NCI-H1048 (cell line): ENCODE measurements at places on chromosomes 1 and 21.

DNA sequence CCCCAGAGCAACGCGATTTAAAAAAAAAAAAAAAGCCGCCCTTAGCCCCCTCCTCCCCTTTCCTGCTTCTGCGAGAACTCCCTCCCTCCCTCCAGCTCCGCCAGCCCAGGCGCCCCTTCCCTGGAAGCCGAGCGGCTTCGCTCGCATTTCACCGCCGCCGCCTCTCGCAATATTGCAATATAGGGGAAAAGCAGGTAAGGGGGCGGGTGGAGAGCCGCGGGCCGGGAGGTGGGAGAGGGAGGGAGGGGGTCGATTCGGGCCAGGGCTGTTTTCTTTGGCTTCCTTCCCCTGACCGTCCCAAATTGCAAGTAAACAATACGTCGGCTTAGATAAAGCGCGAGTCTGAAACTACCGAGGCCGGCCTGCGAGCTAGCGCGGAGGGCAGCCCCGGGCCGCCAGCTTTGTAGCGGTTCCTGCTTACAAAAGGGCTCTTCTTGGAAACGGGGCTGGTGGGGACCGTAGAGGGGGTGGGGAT, 408 bp downstream of the LMO4 start:
- DNase-seq: no peak

- DNase-seq: no peak
These were observed 1.3 kb downstream of the PLD5 start for GRCh38 chr1:242522996-242523718.

DNA sequence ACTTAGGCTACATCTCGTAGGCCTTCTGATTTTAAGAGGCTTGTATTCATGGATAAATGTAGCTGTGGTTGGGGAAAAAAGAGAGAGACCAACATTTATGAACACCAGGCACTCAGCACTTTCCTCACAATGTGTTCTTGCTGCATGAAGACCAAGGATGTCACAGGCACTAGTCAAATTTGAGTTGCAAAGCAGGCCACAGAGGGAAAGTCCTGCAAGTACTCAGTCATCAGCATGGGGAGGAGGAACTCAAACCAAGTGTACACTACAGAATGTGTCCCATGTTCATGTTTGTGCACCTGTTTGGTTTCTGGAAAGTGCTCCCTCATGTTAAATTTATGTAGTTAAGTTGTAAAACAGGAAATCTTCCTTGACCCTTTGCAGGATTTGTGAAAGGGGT, 8.7 kb upstream of the MAP3K7CL start:
- DNase-seq: no peak

DNA sequence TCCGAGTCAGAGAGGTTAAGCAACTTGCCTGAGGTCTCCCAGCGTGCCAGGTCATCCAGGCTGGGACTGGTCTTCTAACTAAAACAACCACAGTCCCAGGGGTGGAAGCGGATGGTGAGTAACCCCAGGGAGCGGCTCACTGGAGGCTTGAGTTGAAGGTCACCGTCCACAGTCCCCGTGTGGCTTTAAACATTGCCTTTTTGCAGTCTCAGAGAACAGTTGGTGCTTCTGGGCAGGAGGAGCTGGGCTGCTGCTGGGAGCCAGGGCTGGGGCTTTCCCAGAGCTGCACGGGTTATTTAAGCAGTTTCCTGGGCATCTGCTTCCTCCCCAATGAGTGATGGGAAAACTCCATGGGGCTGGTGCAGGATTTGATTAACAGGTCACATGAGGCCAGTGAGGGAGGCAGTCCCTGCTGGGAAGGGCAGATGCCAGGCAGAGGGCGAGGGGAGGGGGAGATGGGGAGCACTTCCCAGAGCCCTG, 12.3 kb downstream of the ARHGEF10L start:
- DNase-seq: no peak

DNA sequence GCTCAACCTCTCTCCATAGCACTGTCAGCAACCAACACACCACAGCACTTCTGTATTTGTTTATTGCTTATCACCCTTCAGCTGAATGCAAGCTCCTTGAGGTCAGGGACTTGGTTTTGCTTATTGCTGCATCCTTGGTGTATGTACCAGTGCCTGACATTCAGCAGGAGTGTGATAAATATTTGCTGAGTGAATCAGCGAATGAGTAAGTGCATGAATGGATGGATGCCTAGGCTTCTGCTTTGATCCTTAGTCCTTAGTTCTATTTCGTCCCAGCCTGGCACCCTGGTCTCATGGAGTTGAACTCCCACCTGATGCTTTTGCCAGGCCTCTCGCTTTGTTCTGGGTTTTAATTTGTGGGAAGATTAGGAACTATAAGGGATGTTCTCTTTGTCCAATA, 88.2 kb downstream of the ZSCAN20 start:
- DNase-seq: no peak

- no peak for DNase-seq
These were observed 6.8 kb downstream of the TENT5C start for GRCh38 chr1:117612517-117613248.

- DNase-seq: peak; percentile 3
These were observed 34.8 kb downstream of the ZMYND12 start for GRCh38 chr1:42420911-42421585.

- DNase-seq: no peak
These were observed 36.9 kb downstream of the GDAP2 start for GRCh38 chr1:117892512-117892911.

DNA sequence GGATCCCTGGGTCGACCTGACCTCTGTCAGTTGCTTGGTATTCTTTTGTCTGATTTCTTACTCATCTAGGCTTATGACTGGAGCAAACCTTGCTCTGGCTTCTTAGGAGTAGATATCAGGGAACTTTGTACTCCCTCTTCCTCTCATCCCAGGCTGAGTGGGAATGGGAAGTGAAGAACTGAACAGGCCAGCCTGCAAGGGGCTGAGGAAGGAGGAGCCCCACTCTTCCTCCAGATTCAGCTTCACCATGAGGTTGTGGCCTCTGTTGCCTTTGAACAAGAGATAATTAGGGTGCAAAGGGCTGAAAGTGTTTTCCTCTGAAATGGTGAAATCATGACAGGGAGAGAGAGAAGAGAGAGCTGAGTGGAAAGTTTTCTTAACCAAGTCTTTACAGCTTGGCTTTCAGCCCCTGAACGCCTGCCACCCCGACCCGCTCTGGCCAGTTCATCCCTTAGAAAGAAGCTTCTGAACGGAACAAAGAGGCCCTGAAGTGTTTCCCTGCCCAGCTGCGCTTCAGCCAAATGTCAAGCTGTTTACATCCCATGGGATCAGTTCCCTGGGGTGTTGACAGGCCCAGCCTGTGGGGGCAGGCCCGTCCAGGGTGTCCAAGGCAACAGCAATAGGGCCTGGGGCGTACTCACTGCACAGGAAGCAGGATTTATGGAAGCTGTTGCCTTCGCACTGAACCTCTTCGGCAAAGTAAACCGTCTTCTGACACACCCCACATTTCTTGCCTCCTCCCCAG, 11.2 kb downstream of the CSRP1 start:
- DNase-seq: no peak

DNA sequence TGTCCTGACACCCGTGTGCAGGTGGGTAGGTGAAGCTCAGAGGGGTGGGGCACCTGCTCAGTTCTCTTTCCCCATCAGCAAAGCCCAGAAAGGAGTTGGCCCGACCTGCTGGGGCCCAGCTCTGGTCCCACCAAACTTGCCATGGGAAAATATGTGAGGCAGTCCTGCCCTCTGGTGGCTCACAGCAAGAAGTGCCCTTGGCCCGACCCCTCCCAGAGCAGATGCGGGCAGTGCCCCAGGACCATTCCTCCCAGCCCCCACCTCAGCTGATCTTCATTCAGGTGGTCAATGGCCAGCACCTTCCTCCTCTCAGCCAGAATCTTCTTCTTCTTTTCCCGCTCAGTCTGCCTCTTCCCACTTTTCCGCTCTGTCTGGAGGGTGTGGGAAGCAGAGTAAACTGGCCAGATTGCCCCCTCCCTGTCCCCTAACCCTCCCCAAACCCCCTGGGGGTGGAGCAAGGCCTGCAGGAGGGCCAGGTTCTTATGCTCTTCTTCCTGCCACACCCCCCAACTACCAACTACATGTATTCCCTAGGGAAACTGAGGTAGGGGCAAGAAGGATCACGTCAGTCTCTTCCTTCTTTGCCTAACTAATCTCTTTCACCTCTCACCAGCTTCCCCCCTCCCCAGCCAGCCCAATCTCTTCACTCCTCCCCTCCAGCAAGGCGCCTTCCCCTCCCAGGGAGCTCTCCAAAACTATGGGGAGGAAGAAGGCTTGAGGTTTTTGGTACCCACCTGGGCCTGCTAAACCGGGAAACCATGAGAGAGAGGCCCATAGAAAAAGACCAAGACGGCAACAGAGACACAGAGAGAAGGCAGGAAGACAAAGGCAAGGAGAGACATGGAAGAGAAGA, 15.6 kb downstream of the TNNT2 start:
- peak; percentile 34 for DNase-seq

DNA sequence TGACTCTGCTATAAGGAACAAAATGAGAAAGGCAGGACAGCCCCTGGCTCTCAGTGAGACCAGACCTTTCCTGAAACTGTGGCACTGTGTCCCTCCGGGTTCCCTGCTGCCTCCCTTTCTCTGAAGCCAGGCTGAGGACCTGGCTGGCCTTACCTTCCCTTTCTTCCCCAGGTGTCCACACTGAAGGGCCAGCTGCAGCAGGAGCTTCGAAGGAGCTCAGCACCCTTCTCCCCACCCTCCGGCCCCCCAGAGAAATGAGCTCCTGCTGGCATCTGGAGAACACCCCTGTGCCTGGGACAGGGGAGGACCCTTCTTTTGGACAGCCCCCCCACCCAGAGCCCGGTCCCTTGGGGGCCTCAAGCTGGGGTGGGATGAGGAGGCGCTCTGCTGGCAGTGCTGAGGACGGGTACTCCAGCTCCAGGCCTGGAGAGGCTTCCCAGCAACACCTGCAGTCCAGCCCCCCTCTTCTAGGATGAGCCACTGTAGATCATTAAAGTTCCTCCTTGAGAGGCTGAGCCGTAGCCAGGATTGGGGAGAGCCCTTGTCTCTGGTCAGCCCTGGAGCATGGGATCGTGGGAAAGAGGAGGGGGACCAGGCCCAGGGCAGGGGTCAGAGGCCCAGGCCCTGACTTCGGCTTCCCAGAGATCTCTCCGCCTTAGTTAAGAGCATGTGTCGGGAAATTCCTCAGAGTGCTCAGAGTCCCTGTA, 8.1 kb downstream of the MFAP2 start:
- DNase-seq: no peak

DNA sequence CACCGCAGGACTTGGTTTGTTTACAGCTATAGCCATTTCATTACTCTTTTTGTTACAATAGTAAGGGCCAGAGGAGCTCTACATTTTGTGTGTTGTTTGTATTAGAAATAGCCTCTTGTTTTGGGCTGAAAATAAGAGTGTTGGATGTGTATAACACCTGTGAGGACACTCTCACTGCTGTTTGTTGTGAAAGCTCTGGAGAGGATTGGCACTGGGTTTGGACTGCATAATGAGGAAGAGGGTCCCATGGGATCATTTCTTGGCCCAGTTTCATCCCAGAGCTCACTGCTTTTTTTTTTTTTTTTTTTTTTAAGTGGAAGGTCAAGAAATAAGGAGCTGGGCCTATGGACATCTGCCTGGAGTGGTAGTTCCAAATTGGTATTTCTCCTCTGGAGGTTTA, 61.6 kb upstream of the KIAA0040 start:
- no peak for DNase-seq

- DNase-seq: no peak
These were observed 190.8 kb downstream of the CAMTA1 start for GRCh38 chr1:6976044-6976375.

DNA sequence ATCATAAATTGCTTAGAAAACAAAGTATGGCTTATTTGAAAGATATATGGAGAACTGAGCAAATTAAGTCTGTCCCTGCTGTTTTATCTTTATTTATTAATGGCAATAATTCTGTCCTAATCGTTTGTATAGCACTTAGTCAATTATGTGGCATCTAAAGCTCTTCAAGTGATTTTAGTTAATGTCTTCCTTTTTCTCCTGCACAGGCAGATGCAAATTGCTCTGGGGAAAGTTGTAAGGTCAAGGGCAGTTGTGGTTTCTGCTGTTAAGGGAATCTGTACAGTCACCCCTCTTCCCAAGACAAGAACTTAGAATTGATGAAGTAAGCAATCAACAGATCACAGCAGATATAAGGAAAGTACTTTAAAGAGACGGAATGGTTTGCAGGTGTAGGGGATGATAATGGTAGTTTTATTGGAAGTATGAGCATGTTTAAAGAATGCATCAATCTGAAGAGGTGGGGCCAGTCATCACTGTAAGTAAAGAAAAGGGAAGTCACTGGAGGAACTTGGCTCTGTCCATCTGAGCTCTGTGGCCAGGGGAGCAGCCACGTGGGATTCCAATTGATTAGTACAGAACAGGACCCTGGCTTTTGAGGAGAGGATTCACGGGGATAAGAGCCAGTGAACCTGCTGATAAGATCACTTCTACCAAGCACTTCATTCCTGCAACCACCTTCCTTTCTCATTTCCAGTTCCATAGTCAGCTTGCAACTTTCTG, 116.0 kb upstream of the KCNJ6 start:
- no peak for DNase-seq

DNA sequence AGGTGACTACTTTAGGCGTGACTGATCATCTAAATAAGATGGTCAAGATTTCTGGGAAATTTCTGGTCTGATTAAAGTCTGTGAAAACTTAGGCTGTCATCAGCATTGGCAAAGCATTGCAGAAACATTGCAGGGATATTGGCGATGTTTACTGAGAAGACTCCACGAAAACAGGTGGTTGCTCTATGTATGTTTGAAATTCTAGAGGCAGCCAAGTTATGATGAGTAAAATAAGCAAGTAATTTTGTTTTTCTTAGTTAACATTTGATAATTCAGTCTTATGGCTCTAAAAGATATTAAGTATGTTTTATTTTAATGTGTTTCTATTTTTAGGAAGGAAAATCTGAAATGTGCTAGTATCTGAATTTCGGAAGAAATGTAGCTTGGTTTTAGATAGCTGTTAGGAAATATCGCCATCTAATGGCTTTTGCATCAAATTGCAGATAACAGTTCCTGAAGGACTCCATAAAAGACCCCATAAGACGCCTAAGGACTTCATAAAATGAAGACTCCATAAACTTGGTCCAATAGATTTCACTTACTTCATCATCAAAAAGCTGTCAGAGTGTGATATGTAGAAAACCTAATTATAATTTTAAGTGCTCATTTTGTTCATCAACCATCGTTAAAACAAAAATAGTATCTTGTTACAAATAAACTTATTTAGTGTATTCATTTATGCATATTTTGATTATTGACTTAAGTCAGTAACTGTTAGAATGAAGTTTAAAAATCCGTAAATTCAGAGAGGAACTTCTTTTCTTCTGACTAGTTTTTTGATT, 344.6 kb downstream of the RYR2 start:
- peak; percentile 22 for DNase-seq

GRCh38 chr1:25718732-25719131, 81.3 kb upstream of the SELENON start:
- DNase-seq: no peak

GRCh38 chr1:17400725-17401341, 28.8 kb downstream of the PADI6 start:
- DNase-seq: no peak

- no peak for DNase-seq
These were observed 4.8 kb upstream of the IL6R start for GRCh38 chr1:154400381-154400801.

- DNase-seq: no peak
These were observed 59.4 kb upstream of the CYP2J2 start for GRCh38 chr1:59985911-59986515.
